Stomach (tissue), 19 donors: ENCODE measurements at places on chromosomes 3 and 15. TPM values are rescaled to one million over a fixed set of nuclear protein-coding genes. Genes with fewer than 3 reads are reported as not detected.
A peak's percentile ranks its signal among the peaks of the same experiment; 100 is the strongest.

The ITIH1 gene
- not detected for total RNA-seq

DNA sequence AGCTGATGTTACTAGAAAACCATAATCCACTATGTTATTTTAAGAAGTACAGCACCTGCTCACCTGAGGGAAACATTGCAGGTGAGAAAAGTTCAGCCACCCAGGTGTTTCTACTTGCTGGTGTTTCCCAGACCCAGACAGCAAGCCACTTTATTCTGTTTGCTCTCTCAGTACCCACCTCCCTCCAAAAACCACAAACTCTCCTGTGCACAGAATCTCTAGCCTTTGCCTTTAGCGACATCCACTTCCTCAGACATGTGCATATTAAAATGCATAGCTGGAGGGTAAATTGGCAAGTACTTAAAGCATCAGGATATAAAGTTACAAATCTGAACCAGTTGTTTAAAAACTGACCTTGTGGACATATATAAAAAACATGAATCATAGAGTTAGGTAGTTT is 36.7 kb downstream of the VGLL3 start:
- peak; percentile 8 for DNase-seq

The NEK11 gene
- total RNA-seq: 0.45 TPM

- DNase-seq: no peak
These were observed 11.5 kb downstream of the UBP1 start for GRCh38 chr3:33428734-33429133.

GRCh38 chr3:186509423-186509822 is 34.8 kb downstream of the CRYGS start:
- DNase-seq: no peak

DNA sequence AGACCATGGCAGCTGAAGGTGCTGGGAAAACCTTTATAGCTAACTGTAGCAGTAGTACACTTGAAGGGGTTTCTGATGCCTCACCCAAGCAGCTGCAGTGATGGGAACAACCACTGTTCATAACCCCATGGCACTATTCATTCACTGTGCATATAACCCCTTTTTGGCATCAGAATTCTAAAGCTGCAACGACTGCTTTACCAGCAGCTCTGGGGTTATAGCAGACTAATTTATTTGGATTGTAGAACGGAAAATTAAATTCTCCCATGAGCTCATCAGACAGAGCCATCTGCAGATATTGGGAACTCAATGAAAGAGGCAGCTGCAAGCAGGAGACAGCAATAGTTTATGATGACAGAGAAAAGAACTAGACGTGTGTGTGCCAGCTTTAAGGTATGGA is 28.6 kb downstream of the TFDP2 start:
- peak; percentile 52 for DNase-seq

DNA sequence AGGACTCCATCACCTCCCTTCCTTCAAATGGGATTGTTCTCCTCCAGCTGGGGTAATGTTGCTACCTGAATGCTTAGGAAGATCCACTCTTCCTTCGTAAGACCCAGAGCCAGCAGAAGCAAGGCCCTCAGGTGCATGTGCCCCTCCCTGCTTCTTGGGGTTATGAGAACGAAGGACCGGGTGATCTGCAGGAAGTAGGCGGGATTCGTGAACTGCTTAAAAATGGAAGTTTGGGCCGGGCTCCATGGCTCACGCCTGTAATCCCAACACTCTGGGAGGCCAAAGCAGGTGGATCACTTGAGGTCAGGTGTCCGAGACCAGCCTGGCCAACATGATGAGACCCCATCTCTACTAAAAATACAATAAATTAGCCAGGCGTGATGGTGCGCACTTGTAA is 8.0 kb downstream of the TLR9 start:
- no peak for DNase-seq

- DNase-seq: no peak
These were observed 8.5 kb upstream of the SYNM start for GRCh38 chr15:99096173-99096893.

The THBS1 gene
- 112 TPM for total RNA-seq

DNA sequence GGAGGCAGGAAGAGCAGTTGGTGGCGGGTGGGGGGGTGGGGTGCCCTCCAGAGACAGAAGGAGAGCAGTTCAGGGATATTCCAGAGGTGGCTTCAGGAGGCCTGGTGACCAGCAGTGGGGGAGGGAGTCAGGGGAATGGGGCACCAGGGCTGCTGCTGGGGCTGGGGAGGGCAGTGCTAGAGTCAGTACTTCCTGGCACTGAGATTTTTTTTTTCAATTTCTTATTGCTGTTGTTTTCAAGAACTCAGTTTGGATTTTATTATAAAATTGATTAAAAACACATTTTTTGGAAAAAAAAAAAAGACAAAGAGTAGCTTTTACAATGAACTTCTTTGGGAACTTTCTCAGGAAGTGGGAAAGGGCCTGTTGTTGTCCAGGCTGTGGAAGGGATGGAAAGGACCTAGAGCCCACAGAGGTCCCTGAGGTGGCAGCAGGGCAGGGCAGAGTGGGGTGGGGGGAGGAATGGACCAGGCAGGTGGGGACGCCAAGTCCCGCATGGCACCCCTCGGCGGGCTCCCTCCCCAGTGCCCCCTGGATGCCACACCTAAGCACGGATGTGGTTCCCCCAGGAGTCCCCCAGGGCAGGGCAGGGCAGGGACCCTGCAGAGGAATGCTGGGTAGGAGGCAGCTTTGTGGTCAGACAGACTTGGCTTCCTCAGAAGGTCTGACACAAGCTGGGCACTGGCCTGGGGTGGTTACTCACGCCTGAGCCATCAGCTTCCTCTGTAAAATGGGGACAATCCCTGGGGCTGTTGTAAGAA is 8.5 kb upstream of the ANPEP start:
- no peak for DNase-seq

The ATP13A4 gene
- total RNA-seq: 33.0 TPM

DNA sequence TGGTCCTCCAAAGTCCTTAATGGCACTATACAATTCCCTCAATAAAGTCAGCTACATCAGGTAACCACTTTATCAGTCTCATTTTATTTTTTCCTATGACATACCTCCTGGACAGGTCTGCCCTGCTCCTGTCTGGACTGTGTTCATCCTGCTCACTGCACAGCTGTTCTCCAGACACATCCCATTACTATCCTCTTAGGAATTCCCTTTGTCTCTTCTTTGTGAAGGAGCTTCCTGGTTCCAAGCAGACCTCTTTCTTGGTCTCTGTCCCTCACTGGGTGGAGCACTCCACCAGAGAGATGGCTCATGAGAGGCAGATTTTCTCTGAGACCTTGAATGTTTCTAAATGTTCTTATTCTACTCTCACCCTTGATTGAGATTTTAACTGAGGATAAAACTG is 60.1 kb downstream of the KY start:
- no peak for DNase-seq

The MUC13 gene
- 16.3 TPM for total RNA-seq

GRCh38 chr15:27463525-27464088 is 492.6 kb downstream of the GABRG3 start:
- no peak for DNase-seq

DNA sequence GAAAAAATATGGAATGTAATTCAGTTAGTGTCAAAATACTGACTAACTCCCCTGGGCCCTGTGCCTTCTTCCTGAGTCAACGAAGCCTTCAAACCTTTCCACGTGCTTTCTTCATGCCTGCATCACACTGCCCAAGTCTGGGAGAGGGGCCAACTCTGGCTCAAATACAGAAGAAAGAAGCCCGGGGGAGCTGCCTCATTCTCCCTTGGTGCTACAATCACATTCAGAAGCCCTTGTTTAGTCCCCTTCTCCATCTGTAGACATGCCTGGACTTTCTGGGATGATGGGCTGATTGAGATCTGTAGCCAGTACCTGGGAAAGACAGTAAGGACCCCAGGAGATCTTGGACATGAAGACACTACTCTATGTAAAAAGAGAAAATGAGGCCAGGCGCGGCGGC is 77.8 kb upstream of the GSK3B start:
- no peak for DNase-seq

DNA sequence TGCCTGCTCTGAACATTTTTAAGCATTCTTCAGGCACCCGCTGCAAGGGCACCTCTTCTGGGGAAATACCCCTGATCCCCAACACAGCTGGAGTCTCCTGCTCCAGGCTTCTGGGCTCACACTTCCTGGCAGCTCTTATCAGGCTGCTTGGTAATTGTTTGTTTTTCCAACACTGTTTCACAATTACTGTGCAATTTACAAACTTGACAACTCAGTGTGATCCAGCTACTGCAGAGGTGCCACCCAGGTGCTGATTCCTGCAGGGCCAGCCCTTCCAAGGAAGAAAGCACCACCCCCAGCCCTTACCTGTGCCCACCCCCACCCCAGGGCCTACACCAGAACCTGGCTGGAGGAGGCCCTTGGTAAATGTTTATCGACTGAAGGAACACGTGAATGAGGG is 66.5 kb downstream of the MAGEF1 start:
- peak; percentile 88 for DNase-seq

- DNase-seq: peak; percentile 43
These were observed 1.2 kb downstream of the HRH1 start for GRCh38 chr3:11155341-11156025.

DNA sequence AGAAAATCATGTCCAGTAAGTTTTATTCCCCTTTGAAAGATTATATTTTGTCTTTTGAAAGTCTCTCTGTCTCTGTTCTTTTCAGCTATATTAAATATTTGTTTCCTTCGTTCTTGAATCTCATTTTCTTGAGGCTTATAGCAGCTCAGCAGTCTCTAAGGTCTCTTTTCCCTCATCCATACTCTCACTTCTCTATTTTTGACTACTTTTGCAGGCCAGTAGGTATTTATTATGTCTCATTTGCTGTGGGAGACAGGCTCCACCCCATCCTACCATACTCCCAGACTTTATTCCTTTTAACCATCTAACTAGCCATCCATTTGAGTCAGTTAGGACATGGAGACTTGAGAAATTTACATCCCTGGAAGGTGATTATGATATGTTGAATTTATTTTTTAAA is 71.0 kb downstream of the FILIP1L start:
- no peak for DNase-seq

The CTXN2 gene
- not detected for total RNA-seq

GRCh38 chr3:7285505-7285904 is 424.6 kb downstream of the GRM7 start:
- DNase-seq: no peak

- DNase-seq: no peak
These were observed 153.7 kb downstream of the TPRG1 start for GRCh38 chr3:189325454-189325853.

The TPRG1 gene
- 3.5 TPM for total RNA-seq

DNA sequence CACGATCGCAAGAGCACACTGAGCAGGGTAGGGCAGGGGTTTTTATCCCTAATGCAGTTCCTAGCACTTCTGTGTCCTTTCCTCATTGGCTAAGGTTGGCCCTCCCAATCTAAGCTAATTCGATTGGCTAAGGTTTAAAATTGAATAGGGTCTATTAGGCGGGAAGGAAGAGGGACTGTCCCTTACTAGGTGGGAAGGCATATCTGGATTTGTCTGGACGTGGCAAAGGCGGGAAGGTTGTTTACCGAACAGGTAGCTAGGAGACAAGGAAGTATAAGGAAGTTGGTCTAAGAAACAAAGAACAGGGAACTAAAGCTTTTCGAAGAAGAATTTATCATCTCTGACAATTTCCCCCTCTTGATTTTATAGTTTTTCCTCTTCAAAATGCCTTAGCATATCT is 24.8 kb upstream of the ATG7 start:
- no peak for DNase-seq

The SLC25A20 gene
- total RNA-seq: 15.8 TPM

GRCh38 chr15:72472992-72473610 is 1.0 kb upstream of the ARIH1 start:
- DNase-seq: no peak

GRCh38 chr3:97863031-97863430 is 41.2 kb downstream of the CRYBG3 start:
- DNase-seq: no peak

The ADGRG7 gene
- total RNA-seq: not detected

DNA sequence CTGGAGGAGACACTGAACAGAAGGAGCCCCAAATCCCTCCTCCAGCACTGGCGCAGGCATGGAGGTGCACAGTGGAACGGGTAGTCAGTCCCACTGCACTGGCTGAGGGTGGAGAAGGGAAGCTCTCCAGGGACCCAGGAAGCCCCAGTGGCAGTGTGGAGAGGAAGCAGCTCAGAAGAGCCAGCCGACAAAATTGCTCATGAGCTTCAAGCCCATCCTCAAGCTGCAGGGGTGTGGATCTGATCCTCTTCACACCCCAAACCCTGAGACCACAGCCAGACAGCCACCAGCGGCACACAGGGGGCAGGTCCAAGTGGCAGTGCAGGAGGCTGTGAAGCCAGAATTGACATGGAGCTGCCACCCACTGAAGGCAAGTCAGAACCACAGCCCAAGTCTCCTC is 32.1 kb downstream of the CYFIP1 start:
- DNase-seq: no peak

The SERF2 gene
- total RNA-seq: 800 TPM

DNA sequence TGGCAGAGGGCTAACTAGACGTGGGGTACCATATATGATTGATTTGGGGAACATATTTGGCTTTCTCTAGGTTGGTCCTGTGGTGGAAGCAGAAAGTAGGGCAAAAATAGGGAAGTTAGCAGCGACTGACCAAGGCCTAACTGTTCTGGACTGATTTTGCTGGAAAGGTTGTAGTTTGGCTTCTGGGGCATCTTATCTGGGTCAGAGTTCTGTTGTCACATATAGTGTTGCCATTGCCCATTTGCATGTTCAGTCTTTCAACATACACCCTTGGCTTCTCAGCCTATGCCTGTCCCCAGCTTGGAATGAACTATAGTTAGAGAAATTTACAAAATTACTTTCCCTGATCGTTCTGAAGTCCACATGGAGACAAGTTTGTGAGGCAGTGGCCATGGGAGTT is 426.5 kb downstream of the TBC1D5 start:
- DNase-seq: no peak

DNA sequence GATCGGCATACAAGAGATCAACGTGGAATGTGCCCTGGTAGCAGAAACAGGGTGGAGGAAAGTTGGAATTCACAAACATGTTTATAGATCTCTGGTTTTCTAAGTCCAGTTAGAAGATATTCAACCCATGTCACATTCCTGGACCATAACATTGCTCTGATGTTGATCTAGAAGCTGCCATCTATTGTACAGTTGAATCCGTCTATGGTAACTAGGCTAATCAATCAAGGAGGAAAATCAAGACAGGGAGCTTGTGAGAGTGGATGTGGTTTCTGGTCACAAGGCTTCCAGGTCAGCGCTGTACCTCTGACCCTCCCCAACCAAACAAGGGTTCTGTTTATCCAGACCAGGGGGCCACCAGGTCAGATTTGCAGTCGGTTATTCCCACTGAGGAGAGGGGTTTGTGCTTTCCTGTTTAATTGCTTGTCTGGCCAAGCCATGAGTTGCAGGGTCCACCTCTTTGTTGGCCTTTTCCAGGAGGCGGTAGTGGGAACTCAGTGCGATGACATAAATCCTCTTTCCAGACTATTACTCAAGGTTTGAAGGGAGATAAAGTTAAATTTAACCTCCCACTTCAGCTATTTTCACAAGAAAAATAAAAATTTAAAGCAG is 130.3 kb downstream of the SLCO3A1 start:
- no peak for DNase-seq

- peak; percentile 34 for DNase-seq
These were observed at the start of gene KBTBD12 for GRCh38 chr3:127915115-127915936. KBTBD12 (plus strand) TSS chr3:127915232; CDS start chr3:127923062, 7,830 bp downstream.

GRCh38 chr15:80856809-80857377 is 77.7 kb downstream of the CEMIP start:
- peak; percentile 70 for DNase-seq

The NANOGP8 gene
- total RNA-seq: not detected
